ENCODE measurements at places on chromosomes 4 and X.

GRCh38 chr4:169103966-169104412, 93.9 kb upstream of the CBR4 start:
- peak; percentile 6 for DNase-seq

DNA sequence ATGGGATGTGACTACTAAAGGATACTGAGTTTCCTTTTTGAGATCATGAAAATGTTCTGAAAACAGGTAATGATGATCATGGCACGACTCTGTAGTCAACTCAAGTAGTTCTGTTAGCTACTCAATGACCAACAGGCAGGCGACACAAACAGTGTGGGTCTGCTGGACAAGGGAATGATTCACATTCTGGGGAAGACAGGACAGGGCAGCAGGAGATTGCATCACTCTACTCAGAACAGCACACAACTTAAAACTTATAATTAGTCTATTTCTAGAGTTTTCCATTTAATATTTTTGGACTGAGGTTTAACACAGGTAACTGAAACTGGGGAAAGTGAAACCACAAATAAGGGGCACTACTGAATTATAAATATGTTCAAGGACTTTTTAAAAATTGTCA, 365.2 kb downstream of the PRDM5 start:
- no peak for DNase-seq

- DNase-seq: no peak
These were observed 109.9 kb upstream of the BCOR start for GRCh38 chrX:40207626-40208025.

GRCh38 chr4:140515423-140515822, 8.5 kb upstream of the ELMOD2 start:
- no peak for DNase-seq

DNA sequence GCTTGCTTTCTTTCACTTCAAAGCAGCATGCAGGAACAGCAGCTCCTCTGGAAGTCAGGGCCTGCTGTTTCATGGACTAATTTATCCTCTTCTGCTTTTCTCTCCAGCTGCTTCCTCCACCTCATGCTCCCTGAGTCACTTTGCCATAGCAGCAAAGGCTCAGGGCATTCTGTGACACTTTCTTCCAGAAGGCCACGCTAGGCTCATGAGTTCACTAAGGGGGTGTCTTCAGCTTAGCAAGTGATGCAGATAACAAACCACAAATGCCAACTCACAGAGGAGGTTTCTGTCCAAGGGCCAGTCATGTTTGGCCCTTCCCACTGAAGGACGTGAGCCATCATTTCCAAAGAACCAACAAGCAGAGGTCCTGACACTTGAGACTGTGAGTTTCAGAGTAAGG, 200.2 kb downstream of the ADGRA3 start:
- no peak for DNase-seq

- DNase-seq: peak; percentile 71
These were observed 825 bp upstream of the RASGEF1B start for GRCh38 chr4:81472281-81473182.

DNA sequence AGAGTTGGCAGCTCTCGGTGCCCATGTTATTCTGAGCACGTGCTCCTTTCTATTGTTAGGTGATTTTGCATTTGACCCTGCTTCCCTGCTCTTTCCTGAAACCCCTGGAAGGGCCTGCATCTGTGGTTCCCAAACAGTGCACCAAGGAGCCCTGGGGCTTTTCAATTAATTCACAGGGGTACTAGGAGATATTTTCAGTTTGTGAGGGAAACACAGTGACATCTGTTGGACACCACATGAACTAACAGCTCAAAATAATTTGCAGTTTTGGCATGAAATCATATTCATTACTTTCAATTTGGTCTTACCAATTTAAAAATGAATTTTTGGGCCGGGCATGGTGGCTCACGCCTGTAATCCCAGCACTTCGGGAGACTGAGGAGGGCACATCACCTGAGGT, 156.6 kb downstream of the GATB start:
- DNase-seq: no peak

GRCh38 chrX:110338935-110339334, 19.7 kb upstream of the RTL9 start:
- no peak for DNase-seq

DNA sequence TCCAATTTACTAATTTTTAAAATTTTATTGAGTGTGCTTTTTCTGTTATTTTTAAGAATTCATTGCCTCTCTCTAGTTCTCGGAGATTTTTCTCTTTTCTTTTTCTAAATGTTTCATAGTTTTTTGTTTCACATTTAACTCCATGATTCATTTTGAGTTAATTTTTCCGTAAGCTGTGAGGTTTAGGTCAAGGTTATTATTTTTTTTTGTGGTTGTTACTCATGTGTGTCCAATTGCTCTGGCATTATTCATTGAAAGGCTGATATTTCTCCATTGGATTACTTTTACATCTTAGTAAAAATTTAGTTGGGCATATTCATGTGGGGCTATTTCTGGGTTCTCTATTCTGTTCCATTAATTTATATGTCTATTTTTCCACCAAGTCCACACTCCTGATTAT, 220.8 kb downstream of the MID1IP1 start:
- DNase-seq: no peak

DNA sequence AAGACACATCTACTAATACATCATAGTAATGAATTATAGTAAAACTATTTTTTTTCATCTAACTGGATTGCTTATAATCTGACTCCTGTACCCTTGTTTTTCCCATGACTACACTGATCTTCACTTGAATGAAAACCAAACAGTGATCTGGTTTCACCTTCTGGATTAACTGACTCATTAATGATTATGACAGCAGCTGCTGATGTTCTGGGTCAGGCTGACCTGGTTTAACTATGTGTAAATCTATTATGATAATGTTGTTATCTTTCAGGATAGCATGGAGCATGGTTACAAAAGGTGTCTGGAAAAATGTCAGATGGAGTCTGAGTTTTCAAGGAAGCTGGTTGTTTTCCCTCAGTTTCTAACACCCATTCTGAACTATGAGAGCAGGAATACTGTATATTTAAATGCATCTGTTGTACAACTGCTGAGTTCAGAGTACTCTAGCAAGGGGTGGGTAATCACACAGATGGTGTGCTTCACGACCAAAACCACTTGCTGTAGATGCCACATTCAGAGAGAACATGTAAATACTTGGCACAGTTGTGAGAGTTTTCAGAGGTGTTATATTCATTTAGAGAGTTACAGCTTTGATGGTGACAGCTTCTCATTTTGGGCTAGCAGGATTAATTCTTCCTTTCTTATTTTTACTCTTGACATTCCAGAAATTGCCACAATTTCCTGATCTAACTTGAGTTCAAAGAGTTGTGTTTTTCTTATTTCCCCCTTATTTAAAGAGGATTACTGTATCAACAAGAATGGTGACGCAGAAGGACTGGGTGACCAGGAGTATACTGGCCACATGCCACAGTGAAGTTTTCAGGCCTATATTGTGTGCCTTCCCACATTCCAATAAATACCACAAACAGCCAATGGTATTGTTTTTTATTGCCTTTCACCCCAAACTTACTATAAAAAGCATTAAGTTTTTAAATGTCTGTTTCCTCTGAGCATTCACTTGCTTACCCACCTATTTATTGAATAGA, 249.7 kb upstream of the TET2 start:
- DNase-seq: no peak

DNA sequence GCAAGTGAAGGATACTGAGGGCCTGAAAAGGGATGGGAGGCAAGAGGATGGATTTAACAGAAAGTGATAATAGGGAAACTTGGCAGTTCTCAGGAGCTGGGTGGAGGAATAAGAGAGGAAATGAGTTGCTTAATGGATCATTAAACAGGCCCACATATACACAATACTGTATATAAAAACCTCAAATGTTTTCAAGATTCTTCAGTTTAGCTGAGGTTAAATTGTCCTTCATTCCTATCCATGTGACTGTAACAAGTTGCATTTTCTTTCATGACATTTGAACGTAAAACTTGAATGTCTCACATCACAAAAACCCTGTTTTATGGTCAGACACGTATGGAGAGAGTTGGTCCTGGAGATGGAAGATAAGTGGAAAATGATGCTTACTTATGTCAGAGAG, 76.5 kb upstream of the PLAC8 start:
- DNase-seq: no peak

DNA sequence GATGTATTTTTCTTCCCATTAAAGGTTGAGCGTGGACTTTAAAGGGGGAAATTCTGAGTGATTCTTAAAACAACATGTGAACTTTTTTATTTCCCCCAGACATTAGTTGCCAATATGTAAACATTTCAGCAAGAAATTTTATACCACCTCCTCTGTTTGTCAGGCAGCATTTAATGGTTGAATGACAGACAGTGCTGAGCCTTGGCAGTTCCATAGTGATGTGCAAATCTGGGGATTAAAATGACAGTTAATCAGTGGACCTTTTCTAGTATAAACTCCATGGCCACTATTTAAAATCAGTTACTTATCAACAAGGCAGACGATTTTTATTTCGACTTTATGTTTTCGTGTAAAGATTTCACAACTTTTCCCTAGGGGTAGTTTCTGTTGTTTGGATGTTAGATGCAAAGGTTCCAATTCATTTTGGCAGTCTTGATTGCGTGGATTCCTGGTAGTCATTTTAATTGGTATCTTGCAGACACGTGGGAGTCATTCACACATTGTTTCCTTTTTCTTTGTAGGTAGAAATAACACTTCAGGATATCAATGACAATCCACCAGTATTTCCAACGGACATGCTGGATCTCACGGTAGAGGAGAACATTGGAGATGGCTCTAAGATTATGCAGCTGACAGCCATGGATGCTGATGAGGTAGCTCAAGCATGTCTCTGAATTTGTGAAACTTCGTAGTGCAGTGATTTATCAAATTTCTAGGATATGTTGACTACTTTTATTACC, 83.7 kb downstream of the FAT4 start:
- no peak for DNase-seq

DNA sequence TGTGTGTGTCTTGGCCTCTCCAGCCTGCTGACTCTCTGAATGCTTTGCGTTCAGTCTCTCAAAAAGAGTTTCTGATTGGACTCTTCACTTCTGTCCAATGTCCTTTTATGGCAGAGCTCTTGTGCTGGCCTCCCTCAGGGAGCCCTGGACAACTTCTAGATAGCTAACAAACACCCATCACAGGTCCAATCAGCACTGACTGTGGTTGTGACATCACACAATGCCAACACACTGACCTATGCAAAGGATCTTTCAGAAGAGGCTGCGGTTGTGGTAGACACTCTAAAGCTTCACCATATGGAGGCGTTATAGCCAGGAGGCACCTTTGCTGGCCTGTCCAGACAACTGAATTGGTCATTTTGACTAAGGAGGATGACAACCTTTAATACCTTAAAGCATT, 53.8 kb upstream of the LSM6 start:
- no peak for DNase-seq

DNA sequence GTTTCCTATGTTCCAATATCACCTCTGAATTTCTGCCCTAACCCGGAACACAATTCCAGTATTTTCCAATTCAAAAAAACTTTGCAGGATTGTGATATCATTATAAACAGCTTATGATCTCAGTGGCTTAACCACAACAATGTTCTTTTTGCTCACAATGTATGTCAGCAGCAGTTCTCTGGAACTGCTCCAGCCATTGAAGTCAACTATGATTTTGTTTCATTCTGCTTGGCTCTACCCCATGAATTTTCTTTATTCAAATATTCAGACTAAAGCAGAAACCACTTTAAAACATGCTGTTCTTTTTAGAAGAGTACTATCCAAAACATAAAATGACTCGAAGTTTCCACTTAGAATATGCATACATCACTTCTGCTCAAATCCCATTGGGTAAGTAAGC, 1611.1 kb downstream of the ARAP2 start:
- no peak for DNase-seq

DNA sequence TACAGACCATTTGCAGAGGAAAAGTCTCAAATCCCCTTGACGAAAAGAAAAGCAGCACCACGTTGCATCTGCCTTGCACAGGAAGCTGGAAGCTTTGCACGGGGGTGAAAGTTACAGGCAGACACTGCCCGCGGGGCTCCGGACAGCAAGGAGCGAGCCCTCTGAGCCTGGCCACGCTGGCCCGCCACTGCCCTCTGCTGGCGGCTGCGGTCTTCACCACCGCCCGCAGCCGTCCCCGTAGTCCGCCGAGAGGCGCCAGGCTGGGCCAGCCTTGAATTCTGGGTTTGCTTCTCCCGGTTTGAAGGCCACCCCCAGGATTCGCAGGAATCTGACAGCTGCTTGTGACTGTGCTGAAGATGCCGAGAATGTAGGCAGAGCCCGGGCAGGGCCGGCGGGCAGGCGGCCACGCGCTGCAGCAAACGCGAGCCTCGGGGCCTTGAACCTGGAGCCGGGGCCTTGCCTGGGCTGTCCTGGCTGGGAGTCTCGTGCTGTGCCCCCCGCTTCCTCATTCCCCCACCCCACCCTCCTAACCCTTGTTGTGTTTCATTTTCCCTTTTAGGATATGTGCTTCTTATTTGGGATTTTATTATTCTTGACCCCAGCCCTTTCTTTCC, 49.2 kb downstream of the ENPP6 start:
- DNase-seq: peak; percentile 84

- no peak for DNase-seq
These were observed 17.4 kb downstream of the ARHGAP24 start for GRCh38 chr4:85492336-85492735.

GRCh38 chr4:74410272-74410671, 34.7 kb upstream of the AREG start:
- no peak for DNase-seq

DNA sequence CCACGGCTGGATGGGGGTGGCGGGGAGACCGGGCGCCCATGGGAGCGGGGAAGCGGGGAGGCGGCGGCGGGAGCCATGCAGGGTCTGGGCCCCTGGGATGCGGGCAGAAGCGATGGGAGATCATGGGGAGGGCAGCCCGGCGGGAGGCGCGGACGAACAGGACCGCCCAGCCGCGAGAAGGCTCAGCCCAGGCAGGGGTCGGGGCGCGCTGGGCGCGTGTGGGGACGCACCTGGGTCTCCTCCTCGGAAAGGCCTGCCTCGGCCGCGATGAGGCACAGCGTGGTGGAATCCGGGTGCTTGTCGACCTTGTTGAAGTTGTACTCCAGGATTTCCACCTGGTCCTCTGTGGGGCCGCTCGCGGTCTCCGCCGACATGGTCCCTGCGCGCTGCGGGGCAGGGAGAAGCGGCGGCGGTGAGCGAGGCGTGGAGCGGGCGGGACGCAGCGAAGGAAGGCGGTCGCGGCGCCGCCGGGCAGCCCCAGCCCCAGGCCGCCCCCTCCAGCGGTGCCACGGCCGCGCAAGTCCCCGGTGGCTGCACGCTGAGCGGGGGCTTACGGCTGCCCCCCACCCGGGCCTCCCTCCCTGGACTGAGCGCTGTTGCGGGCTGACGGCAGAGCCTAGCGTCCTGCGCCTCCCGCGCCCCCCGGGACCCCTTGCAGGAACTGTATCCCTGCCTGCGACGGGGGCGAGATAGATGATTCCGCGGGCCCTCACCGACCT, 25.3 kb downstream of the HOPX start:
- peak; percentile 13 for DNase-seq

- DNase-seq: no peak
These were observed 19.1 kb upstream of the ANTXR2 start for GRCh38 chr4:80092088-80092487.
